ENCODE measurements at places on chromosomes 5 and 9.

GRCh38 chr5:172828911-172829431, 5.1 kb upstream of the ERGIC1 start:
- DNase-seq = no peak

DNA sequence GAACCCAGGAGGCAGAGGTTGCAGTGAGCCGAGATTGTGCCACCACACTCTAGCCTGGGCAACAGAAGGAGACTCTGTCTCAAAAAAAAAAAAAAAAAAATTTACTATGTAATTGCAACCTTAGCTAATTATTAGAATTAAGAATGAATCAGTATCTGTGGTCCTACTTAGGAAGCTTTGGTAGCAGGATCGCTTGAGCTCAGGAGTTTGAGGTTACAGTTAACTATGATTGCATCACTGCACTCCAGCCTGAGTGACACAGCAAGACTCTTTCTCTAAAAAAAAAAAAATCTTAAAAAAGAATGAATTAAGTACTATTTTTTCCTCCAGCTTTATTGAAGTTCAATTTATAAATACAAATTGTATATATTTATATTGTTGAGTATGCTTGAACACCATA, 16.7 kb downstream of the NDUFAF2 start:
- DNase-seq = no peak

DNA sequence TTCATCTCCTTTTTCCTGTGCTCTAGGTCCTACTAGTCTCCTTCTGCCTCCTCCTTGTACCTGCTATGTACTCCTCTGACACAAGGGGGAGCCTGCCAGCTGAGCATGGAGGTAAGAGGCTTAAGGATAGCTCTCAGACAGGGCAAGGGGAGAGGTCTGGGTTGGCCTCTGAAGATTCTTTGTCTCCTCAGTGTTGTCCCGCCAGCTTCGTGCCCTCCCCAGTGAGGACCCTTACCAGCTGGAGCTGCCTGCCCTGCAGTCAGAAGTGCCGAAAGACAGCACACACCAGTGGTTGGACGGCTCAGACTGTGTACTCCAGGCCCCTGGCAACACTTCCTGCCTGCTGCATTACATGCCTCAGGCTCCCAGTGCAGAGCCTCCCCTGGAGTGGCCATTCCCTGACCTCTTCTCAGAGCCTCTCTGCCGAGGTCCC, 3.8 kb downstream of the CREB3 start:
- DNase-seq = no peak

GRCh38 chr9:124820698-124821623, 32.3 kb upstream of the WDR38 start:
- DNase-seq = no peak

- no peak for DNase-seq
These were observed 173.9 kb downstream of the TRPM3 start for GRCh38 chr9:70947511-70947910.

- DNase-seq = no peak
These were observed 285.2 kb upstream of the SEMA6A start for GRCh38 chr5:116859666-116860320.

GRCh38 chr5:139091439-139092156, 106.6 kb downstream of the SIL1 start:
- no peak for DNase-seq

GRCh38 chr5:126597156-126597555, 2.1 kb upstream of the ALDH7A1 start:
- no peak for DNase-seq

Measured in right kidney (tissue), 9 donors.